ENCODE measurements at places on chromosomes 7 and 10. TPM values are rescaled to one million over a fixed set of nuclear protein-coding genes. Genes with fewer than 3 reads are reported as not detected.

The SLC39A12 gene
- total RNA-seq, result not detected

The BCAP29 gene
- total RNA-seq, result 22.4 TPM

The NUTM2A gene
- 0.24 TPM for total RNA-seq

The HKDC1 gene
- total RNA-seq, result 15.4 TPM

The CALCR gene
- total RNA-seq, result not detected

The VWDE gene
- 3.6 TPM for total RNA-seq

The DENND10 gene
- total RNA-seq, result 79.3 TPM

The SLC18A2 gene
- not detected for total RNA-seq

The PNLIP gene
- not detected for total RNA-seq

The PRSS2 gene
- not detected for total RNA-seq

The FBXO24 gene
- total RNA-seq, result not detected

The HOXA2 gene
- total RNA-seq, result not detected

The SEC23IP gene
- 15.4 TPM for total RNA-seq

The CDK1 gene
- 3.2 TPM for total RNA-seq

The C10orf53 gene
- total RNA-seq, result not detected

The TMEM178B gene
- total RNA-seq, result 4.8 TPM

The FRMD4A gene
- total RNA-seq, result 2.3 TPM

The UNCX gene
- total RNA-seq, result not detected
